ENCODE measurements at places on chromosomes 1 and 21. TPM values are rescaled to one million over a fixed set of nuclear protein-coding genes. Genes with fewer than 3 reads are reported as not detected.

- DNase-seq: peak; percentile 74
These were observed 80.5 kb downstream of the MIS18A start for GRCh38 chr21:32198384-32198783.

Gene LRRC8B
- 4.1 TPM for total RNA-seq

Gene MAN1A2
- total RNA-seq: 48.3 TPM

Gene BCAN
- 0.29 TPM for total RNA-seq

Gene CENPL
- 10.9 TPM for total RNA-seq

GRCh38 chr1:84781946-84782771, 91.9 kb upstream of the SSX2IP start:
- DNase-seq: no peak

DNA sequence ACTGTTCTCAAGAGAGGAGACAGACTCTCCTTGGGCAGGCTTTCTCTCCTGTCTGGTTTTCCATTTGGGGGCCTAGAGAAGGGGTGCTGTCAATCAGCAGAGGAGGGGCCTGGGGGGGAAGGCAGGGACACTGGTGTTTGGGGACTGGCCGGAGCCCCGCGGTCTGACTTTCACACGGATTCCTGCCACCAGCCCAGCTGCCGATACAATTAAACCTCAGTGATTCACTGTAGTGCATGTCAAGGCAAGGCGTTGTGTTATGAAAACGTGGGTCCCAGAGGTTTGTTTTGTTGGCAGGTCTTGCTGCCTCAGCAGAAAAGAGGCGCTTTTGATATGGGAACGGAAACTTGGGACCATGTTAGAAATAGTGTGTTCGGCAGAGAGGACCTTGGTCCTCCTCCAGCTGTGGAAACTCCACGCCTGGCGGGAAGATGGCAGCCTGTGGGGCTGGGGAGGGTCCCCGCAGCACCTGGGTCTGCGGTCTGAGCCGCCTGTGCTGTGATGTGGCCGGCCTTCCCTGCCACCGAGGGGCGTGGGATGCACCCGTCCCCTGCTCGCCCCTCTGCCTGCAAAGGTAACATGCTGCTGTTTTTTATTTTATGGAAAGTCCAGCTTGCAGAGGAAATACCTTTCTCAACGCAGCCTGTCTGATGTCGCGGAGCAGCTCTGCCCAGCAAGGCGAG, 47.6 kb downstream of the SPSB1 start:
- no peak for DNase-seq

GRCh38 chr21:25405984-25406383, 201.3 kb downstream of the MRPL39 start:
- DNase-seq: no peak

- no peak for DNase-seq
These were observed 242.1 kb upstream of the PRMT6 start for GRCh38 chr1:106814418-106814817.

DNA sequence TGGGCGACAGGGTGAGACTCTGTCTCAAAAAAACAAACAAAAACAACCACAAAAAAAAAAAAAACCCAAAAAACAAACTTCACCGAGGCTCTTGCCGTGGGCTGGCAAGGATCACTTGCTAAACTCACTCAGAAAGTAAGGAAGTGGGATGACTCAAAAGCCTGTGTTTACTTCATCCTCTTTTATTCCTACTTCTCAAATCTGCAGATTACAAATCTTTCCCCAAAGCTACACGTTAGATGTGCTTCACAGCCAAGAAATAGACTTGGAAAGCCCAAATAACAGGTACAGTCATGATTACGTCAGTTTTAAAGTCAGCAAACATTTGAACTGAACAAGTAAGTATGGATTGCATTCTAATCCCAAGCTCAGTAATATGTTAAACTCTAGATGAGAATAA, 359.3 kb downstream of the ADGRL2 start:
- no peak for DNase-seq

GRCh38 chr1:59104191-59104760, 192.6 kb upstream of the FGGY start:
- no peak for DNase-seq

Gene LRRC38
- total RNA-seq: not detected

Gene YRDC
- 12.7 TPM for total RNA-seq

DNA sequence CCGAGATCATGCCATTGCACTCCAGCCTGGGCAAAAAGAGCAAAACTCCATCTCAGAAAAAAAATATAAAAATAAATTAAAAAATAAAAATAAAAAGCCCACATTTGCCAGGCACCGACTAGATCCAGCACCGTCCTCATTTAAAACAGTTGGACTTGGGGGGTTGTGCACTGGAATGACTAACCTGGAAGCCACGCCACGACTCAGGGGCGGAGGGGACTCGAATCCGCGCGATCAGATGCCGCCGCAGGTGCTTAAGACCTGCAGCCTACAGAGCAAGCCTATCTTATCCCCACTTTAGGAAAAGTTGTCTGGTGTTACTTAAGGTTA, 38.5 kb downstream of the ZBTB8OS start:
- DNase-seq: no peak

DNA sequence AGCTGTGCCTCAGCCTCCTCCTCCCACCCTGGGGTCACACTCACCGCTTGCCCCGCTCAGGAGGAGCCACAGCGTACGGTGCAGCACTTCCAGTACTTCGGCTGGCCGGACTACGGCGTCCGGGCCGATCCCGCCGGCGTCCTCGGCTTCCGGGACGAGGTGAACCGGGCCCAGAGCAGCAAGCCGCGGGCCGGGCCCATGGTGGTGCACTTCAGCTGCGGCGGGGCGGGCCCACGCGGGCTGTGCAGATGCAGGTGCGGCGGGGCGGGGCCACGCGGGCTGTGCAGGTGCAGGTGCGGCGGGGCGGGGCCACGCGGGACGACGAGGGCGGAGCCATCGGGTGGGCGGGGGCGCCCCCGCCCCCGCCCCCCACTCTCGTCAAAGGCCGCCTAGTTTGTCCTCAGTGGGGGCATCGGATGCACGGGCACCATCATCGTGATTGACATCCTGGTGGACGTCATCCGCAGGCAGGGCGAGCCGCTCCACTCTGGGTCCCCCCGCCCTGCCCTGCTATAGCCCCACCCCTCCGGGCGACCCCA, 5.5 kb downstream of the RNF223 start:
- DNase-seq: no peak

Gene BNIPL
- total RNA-seq: 0.55 TPM

Data from osteocyte (in vitro differentiated cells).